ENCODE measurements at places on chromosomes 16 and 17.

- DNase-seq: no peak
Observed at GRCh38 chr17:39627047-39627711, 427 bp downstream of the PPP1R1B start.

GRCh38 chr17:50832864-50833381, 2.5 kb upstream of the WFIKKN2 start:
- DNase-seq: no peak

DNA sequence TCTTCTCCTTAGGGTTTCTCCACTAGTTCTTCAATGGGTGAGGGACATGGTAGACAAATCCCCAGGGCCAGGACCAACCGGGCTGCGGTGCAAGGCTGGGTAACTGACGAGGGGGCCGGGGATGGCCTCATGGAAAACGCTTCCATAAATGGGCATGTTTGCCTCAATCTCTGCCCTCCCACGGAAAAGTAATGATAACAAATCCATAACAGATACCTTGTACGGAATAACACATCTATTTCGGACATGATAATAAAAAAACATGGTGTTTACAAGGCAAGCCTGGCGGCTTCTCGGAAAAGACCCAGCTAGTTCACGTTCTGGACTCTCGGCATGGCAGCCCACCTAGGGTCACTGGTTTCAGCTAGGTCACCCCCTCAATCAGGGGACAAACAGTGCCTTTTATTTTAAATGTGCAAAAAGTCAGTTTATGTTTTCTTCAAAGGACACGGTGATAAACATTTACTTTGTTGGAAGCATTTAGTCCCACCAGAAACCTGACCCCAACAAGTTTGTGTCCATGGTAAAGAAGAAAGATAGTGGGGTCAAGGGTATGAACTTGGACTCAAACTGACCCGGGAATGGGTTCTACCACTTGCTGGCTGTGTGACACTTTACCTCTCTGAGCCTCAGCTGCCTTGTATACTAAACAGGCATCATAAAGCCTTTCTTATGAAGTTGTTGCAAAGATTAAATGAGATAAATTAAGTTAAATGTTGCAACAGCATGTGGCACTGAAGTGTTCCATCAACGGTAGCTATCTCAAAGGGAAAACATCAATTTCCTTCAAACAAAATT, 1.7 kb downstream of the MYH11 start:
- DNase-seq: no peak

DNA sequence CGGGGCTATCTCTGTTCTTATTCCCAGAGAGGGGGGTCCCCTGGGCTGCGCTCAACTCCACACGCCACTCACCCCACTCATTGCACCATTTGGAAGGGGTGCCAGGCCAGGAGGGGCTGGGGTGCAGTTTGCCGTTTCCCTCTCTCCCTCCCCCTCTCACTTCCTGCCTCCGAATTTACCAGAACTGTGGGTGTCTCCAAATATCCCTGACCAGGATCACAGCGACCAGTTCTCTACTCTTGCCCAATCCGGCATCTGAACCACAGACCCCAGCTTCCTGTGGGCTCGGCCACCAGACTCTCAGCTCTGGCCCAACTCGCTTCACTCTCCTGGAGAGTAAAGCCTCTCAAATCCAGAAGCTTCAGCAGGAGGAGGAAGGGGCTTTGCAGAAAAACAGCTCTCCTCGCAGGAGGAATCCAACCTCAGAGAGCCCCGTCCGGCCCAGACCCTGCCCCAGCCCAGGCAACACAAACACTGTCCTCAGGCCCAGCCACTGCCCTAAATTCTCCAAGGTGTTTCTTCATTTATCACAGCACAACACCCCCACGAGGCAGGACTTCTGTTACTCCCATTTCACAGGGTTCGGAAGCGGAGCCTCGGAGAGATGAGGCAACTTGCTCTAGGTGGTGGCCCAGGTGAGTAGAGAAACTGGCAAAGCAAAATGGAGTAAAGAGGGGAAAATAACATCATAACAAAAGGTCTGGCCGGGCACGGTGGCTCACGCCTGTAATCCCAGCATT, 423 bp upstream of the ASGR2 start:
- DNase-seq: no peak

DNA sequence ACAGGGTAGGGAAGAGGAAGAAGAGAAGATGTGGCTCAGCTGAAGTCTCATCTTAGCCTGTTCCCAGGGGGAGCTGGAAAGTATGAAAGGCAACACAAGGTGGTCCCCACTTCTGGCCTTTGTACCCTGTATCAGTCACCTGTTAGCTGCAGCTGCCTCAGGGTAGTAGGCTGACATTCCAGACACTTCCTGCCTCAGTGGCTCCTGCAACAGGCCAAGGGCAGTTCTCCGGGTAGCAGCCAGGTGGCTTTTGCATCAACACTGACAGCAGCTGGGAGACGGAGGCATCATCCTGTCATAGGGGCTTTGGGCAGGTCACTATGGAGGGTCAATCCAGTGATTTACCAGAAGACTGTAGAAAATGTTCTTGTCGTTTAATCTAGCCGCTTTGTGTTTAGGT, 124.0 kb downstream of the RGS9 start:
- DNase-seq: no peak

Data from kidney tubule cell (primary cell).